ENCODE measurements at places on chromosomes 11 and 22.

DNA sequence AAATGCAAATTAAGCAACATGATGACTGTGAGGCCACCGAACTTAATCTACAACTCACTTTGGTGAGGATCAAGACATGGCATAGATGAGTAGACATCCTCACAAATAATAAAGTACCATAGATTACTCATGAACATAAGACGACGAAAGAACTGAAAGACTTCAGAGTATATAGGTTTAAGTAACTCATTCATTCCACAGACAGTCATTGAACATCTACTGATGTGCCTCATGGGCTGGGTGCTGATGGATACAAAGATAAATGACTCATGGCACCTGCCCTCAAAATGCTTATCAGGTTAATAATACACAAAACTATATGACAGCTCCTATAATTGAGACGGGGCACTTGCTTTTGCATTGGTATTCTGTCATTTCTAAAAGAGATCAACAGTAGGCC is 63.3 kb downstream of the ZC3H12C start:
- DNase-seq = no peak

- no peak for DNase-seq
Measured at GRCh38 chr11:1293619-1294015, 15.8 kb downstream of the TOLLIP start.

- DNase-seq = no peak
Measured at GRCh38 chr22:35839841-35840301, 122.2 kb downstream of the APOL5 start.

DNA sequence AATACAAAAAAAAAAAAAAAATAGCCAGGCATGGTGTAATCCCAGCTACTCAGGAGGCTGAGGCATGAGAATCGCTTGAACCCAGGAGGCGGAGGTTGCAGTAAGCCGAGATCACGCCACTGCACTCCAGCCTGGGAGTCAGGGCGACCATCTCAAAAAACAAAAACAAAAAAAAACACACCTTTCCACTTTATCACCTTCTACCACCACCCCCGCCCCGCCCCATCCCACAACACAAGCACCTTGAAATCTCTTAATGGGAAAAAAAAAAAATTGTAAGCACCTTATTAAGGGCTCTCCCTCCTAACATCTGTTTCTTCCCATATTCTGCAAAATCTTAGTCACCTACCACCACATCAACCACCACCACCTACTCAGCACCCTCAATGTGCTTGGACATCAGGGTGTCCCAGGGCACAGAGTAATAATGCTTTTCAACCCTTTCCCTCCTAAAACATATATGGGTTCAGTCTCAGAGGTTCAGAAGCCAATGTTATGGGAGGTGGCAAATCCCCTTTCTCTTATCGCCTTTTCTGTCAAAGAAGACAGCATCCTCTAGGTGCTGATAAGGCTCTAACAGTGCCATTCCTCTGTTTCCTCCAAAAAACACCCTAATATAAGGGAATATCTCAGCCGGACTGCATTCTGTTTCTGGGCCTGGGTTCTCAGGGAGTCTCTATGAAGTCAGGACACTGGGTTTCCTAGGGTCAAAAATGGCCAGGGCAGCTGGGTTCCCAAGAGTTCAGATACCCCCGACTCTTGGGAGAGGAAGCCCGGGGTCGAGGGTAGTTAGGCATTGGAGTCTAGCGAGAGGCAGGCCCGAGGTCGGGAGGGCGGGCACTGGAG is 718 bp downstream of the INTS5 start:
- DNase-seq = no peak

DNA sequence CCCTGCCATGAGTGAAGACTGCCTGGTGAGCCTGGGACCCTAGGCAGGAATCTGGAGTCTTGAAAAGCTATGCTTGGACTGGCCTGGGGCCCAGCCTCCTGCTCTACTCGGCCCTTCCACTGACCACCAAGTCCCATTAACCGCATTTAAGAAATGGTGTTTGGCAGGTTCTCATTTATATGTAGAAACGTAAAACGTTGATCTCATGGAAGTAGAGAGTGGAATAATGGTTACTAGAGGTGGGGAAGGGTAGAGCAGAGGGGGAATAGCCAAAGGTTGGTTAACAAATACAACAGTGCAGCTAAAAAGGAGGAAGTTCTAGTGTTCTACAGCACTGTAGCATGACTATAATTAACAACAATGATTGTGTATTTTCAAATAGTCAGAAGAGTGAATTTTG is 72.9 kb upstream of the EED start:
- DNase-seq = no peak

GRCh38 chr22:46072981-46073682 is 77.2 kb upstream of the PPARA start:
- no peak for DNase-seq

- no peak for DNase-seq
Measured at GRCh38 chr11:34356576-34356912, 1.3 kb downstream of the ABTB2 start.

GRCh38 chr11:44824300-44824704 is 97.5 kb downstream of the TSPAN18 start:
- no peak for DNase-seq
